ENCODE measurements at places on chromosomes 11 and 22. TPM values are rescaled to one million over a fixed set of nuclear protein-coding genes. Genes with fewer than 3 reads are reported as not detected.

DNA sequence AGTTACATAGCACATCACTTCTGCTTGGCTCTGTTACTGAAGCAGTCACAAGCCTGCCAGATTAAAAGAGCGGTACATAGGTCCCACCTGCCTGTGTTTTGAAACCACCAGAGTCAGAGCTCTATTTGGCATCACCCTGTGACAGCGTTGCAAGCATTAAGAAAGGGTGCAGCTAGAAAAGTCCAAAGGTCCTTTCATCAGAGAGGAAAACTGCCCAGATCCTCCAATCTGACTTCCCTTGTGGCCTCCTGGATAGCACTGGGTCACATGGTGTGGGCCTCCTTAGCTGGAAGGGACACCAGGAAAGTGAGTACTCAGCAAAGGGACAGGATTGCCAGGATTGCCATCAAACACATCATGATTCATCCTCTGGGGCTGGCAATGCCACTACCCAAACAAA lies 22.9 kb downstream of the STX3 start:
- DNase-seq, result no peak

Gene RFPL1
- total RNA-seq, result not detected

GRCh38 chr11:34029176-34029575 lies 22.4 kb upstream of the CAPRIN1 start:
- no peak for DNase-seq

GRCh38 chr11:1235901-1236315 lies 13.0 kb downstream of the MUC5B start:
- DNase-seq, result no peak

DNA sequence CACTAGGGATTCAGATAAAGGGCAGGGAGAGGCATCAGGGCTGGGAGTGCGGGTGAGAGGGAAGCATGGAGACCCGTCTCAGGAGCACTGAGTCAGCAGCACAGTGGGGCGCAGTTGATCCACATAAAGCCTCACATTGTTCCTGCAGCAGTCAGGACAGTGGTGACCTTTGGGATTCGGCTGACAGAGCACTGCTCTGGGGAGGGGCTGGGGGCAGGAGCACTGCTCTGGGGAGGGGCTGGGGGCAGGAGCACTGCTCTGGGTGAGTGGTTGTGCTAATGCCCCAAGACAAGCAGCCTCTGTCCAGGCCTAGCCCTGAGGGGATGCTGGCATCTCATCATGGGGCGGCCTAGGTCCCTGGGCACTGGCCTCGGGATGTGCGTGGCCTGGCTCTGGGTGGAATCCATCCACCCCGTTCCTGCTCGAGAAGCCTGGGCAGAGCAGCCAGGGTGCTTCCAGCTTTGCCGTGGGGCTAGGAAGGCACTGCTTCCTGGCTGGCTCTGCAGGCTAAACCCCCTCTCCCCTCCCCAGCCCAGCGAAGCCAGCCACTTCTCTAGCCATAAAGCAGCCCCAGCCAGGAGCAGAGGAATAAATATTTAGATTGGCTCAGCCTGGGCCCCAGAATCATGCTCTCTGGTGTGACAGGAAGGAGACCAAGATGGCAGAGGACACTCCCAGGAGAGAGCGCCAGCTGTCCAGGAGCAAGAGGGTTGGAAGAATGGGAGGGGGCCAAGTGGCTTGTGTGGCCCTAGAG lies 7.3 kb downstream of the OAF start:
- no peak for DNase-seq

Gene CABP4
- not detected for total RNA-seq

- no peak for DNase-seq
These were observed 9.1 kb downstream of the UCP3 start for GRCh38 chr11:73999581-74000306.

Gene CRACR2B
- 28.8 TPM for total RNA-seq

DNA sequence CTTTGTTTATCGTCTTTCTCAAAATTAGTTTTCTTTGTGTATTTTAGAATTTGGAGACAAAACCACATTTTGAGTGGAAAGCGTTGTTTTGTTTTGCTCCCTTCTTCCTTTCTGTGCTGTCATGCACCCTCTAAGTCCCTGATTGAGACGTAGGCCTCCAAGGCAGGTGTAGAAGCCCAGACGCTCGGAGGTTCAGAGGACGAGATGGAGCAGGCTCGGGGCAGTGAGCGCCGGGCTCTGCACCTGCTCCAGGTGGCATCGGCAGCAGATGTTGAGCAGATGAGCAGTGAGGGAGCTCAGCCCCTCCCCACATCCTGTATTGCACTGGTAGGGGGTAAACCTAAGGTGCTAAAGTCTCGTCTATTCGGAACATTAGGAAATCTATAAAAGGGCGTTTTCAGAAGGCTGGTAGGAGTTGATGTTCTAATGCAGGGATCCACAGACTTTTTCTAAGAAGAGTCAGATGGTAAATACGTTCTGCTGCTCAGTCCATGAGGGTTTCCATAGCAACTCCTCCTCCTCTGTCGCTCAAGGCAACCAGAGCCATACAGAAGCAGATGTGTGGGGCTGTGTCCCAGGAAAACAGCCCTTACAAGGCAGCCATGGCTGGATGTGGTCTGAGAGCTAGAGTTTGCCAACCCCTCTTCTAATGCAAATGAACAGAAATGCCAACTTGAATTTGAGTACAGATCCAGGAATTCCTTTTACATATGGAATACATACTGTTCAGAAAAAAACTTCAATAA lies 724.2 kb downstream of the BRD1 start:
- no peak for DNase-seq
